ENCODE measurements at places on chromosomes 5 and 9. TPM values are rescaled to one million over a fixed set of nuclear protein-coding genes. Genes with fewer than 3 reads are reported as not detected.
A peak's percentile ranks its signal among the peaks of the same experiment; 100 is the strongest.

Gene GFPT2
- total RNA-seq: 0.12 TPM

GRCh38 chr9:93276973-93277372 lies 93.0 kb downstream of the WNK2 start:
- DNase-seq: peak; percentile 9

Gene OR13C8
- total RNA-seq: not detected

Gene SNAPC4
- total RNA-seq: 14.3 TPM

Gene FBP1
- total RNA-seq: 0.62 TPM

DNA sequence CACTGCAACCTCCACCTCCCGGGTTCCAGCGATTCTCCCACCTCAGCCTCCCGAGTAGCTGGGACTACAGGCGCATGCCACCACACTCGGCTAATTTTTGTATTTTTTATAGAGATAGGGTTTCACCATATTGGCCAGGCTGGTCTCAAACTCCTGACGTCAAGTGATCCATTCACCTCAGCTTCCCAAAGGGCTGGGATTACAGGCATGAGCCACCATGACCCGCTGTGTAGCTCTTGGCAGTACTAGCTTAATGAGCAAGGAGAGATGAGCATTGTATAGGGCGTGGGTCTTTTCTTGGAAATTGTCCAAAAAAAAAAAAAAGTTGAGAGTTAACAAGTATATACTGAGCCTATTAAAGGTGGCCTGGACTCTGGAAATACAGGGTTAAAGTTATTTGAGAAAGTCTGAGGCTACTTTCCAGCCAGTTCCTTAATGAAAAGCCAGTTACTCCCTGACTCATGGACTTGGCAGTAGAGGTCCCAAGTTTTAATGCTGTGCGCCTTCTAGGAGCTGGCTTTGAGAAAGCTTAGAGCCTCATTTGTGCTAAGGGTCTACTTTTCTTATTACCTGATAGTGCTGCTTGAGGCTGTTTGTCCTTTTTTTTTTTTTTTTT lies 4.2 kb upstream of the FGF18 start:
- no peak for DNase-seq

DNA sequence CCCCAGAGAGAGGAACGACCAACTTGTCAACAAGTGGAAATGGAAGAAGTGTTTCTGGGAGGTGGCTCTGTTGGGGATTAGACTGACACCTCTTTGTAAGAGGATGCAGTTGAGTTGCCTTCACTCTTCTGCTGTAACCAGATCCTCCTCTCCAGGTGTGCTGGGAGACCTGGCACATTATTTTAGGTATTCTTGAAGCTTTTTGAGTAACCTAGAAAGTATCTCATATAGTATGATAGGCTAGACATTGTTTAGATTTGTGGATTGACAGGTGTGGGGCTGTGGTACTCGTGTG lies 21.6 kb downstream of the SNX30 start:
- no peak for DNase-seq

DNA sequence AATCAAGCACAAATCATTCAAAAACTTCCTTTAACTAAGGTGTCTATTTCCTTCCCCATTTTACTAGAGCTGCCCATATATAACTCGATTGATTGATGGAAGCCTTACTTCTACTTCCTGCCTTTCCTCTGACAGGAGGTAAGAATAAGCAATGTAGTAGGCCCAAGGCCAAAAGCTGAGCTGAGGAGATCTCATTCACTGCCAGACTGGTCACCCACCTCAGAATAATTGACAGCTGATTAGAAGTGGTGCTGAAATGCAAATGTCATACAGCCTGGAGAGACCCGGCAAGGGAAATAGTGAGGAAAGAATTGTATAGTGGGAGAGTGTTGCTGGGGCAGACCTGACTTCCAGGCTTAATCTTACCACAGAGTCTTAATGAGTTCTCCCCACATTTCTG lies 239.9 kb downstream of the SAXO1 start:
- DNase-seq: no peak

Gene PIP5KL1
- 0.94 TPM for total RNA-seq

DNA sequence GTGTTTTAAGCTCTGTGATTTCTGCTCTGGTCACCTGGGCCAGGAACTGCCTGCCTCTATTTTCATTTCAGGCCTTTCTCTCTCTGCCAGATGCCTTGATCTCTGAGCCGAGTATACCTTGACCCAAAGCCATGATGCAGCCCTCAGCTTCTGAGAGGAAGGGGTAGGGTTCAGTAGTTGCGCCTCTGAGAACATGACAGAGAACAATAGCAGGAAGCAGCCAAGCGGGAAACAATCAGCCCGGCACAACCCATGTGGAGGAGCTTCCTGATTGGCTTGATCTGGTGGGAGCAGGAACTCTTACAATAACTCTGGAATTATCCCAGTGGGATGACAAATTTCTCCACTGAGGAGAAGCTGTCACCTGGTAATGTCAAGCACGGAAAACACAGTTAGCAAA lies 127.4 kb downstream of the PALM2AKAP2 start:
- no peak for DNase-seq

DNA sequence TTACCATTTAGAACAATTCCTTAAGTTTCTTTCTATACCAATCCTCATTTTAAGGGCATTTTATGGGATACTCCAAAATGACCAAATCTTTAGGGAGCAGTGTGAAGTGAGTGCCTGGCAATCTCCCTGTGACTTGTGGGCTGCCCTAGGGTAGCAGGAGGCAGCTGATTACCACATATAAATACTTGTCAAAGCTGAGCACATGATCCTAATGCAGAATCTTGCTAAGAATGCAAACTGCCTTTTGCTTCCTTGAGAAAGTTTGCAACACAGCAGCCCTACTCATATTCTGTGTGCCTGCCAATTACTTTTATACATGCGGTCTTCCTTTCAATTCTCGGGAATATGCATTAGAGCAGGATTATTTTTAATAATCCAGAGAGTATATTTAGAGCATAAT lies 18.2 kb upstream of the NREP start:
- no peak for DNase-seq

DNA sequence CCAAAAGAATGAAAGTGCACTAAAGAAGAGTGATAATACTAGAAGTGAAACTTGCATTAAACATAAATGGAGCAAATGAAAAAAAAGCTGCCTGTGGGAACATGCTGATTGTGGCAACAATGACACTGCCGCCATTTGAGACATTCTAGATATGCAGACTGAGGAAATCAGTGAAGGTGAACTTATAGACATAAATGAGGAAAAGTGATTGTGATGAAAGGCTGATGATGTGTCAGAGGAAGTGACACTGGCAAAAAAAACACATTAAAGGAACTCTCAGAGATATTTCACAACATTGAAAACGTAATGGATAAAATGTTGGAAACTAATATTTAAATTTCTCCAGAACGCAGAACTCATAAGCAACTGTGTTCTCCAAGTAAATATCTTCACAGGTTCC lies 1.2 kb downstream of the ERCC8 start:
- no peak for DNase-seq

DNA sequence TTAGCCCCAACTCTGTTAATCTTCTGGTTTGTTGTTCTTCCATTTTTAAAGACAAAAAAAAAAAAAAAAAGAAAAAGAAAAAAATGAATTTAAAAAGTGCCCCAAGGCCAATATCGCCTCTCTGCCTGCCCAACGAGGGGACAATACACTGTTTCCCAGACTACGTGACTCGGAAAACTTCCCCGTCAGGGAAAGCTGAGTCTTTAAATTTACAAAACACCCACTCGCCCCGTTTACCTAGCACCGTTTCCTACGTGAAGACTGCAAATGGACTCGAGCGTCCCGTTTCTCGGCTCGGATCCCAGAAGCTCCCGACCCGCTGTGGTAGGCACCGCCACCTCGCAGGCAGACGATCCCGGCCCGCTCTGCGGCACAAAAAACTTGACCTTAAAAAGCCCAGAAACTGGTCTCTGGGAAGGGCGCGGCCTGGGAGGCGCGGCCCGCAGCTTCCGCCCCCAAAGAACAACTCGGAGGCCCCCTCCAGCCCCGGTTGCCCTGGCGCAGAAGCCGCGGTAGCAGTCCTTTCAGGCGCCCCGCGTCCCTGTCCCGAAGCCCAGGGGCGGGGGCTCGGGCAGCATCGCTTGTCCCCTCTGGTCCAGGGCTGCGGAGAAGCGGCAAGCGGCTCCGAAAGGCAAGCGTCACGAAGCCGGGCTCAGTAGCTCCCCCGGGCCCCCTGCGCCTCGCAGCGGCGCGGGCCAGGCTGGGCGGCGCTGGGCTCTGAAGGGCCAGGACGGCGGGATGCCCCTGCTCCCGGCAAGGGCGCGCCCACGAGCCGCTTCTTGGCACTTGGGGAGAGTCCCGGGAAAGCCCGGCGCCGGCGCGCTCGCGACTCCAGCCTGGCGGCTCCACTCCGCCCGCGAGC lies at the start of gene GCNT4:
TSS of gene GCNT4 (minus strand) at position 367 of the 862 bp plus-strand sequence. CDS start 22,521 bp downstream, outside the sequence.
- peak; percentile 63 for DNase-seq

GRCh38 chr5:61949054-61949678 lies 356.8 kb upstream of the KIF2A start:
- no peak for DNase-seq

- DNase-seq: no peak
Measured at GRCh38 chr5:126695091-126695490, 81.8 kb upstream of the LMNB1 start.

Gene F12
- total RNA-seq: 5.1 TPM

Gene LCN12
- total RNA-seq: 1.6 TPM

DNA sequence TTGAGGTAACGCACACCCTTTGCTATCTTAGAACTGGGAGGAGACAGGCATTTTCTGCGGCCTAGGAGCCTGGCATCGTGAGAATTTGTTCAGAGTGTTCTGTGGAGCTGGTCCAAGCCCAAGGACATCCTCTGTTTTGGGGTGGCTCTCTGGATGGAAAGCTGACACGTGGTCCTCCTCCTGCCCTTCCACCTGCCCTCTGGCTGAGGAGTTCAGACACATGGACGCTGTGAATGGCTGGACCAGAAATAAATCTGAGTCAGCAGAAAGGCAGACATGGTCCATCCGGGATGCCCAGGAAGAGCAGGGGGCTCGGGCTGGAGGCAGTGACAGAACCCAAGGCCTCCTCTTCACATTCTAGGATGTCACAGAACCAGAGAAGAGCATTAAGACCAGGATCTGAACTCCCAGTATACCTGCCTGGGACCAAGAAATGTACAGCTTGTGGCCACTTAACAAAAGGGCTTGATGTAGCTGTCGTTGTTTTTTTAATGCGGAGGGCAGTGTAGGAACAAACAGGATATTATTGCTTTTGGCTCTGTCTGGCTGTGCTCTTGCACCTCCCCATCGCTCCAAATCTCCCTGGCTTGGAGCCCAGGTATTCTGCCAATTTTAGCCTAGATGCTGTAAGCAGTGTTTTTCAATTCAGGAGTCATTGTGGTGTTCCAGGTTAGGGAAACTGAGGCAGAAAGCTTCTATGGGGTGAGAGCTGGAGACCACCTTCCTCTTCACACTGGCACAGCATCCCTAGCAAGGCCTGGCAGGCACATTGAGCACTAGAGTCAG lies 2.4 kb downstream of the CKMT2 start:
- no peak for DNase-seq

GRCh38 chr5:135032999-135033861 lies 798 bp downstream of the PITX1 start:
- peak; percentile 35 for DNase-seq

GRCh38 chr9:98890256-98890655 lies 53.5 kb upstream of the COL15A1 start:
- DNase-seq: no peak

GRCh38 chr9:91297306-91297705 lies 64.4 kb downstream of the AUH start:
- no peak for DNase-seq

All from activated CD4-positive, alpha-beta memory T cell treated with anti-CD3 and anti-CD28 coated beads for 36 hours (primary cell).